ENCODE measurements at places on chromosomes 6 and 20. TPM values are rescaled to one million over a fixed set of nuclear protein-coding genes. Genes with fewer than 3 reads are reported as not detected.

The WFDC10B gene
- total RNA-seq = 0.73 TPM

The TBXT gene
- total RNA-seq = not detected

The FAM184A gene
- total RNA-seq = 0.87 TPM

The DCDC2 gene
- total RNA-seq = 2.6 TPM

The SDCBP2 gene
- total RNA-seq = 165 TPM

The NKX2-4 gene
- total RNA-seq = not detected

The SLC35D3 gene
- total RNA-seq = 0.19 TPM

The OR2H1 gene
- total RNA-seq = not detected

The DEFB114 gene
- total RNA-seq = not detected

The MOG gene
- total RNA-seq = not detected

The ADTRP gene
- total RNA-seq = 68.5 TPM

The CAP2 gene
- 56.1 TPM for total RNA-seq

The AIF1 gene
- 17.3 TPM for total RNA-seq

The TRIM40 gene
- 37.3 TPM for total RNA-seq

The TUBB2A gene
- 38.4 TPM for total RNA-seq

The GTSF1L gene
- total RNA-seq = not detected

The OR2J3 gene
- total RNA-seq = not detected
